Upper lobe of right lung (tissue), 1 donor: ENCODE measurements at places on chromosomes 2 and 18. TPM values are rescaled to one million over a fixed set of nuclear protein-coding genes. Genes with fewer than 3 reads are reported as not detected.

Gene ASXL3
- 1.3 TPM for total RNA-seq

Gene ZSWIM2
- not detected for total RNA-seq

Gene CENPA
- total RNA-seq: 0.78 TPM

Gene SP110
- 46.9 TPM for total RNA-seq

Gene CROCC2
- total RNA-seq: 0.26 TPM

- H3K27me3 ChIP-seq: no peaks in the 10 kb centered on the region
- peaks cover 41% of the 10 kb centered on the region for H3K4me1 ChIP-seq
- peaks cover 39% of the 10 kb centered on the region for H3K36me3 ChIP-seq
These were observed 1.2 kb downstream of the TGOLN2 start for GRCh38 chr2:85326406-85327159.

DNA sequence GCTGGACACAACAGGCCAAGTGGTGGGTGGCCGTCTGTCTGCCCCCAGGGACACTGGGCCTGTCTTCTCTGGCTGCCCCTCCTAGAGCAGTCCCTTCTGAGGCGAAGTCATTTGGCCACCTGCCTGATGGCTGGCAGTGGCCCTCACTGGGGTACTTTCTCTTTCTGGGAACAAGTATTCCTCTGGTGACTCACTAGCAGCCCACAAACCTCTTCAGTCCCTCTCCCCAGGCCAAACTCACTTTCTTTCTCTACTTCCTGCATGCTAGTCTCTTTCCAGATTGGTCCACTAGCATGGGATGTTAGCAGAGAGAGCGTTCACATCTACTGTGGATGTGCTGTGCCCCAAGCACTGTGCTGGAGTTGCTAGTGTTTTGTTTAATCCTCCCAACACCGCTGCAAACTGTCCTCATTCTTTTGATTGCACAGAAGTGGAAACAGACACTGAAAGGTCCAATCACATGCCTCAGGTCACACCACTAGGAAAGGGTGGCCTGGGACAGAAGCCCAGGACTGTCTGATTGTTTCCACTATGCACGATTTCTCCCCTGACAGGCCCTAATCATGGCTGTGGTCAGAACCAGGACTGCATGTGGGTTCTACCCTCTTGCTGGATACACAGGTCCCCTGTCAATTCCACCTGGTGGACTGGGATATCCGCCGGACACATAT lies 5.2 kb downstream of the DYSF start:
- peaks cover 12% of the 10 kb centered on the region for H3K4me1 ChIP-seq
- H3K4me3 ChIP-seq: no peak overlapping the region
- H3K36me3 ChIP-seq: no peaks in the 10 kb centered on the region

DNA sequence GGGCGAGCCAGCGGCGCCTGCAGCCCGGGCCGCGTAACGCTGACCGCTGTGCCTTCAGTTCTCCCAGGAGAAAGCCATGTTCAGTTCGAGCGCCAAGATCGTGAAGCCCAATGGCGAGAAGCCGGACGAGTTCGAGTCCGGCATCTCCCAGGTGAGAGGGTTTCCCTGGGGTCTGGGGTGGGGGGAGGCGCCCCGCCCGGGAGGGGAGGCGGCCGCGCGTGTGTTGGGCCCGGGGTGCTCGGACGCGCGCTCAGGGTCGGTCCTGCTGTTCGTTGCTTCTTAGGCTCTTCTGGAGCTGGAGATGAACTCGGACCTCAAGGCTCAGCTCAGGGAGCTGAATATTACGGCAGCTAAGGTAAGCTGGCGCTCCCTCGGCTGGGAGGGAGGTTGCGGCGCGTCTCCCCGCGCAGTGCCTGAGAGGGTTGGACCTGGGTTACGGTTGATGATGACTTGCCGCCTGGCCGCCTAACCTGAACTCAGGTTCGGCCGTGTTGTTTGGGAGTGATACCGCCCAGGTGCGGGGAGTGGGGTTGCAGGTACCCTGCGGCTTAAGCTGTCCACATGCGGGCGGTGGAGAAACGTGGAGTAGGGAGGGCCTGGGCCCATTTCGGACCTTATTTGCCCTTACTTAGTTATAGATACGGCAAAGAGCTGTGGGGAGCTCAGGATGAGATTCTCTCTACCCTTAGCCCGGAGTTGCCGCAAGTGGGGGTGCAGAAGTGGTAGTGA lies 638 bp downstream of the RPS7 start:
- peaks cover 46% of the 10 kb centered on the region for H3K36me3 ChIP-seq
- H3K4me3 ChIP-seq: peak overlapping the region; percentile 97
- peaks cover 37% of the 10 kb centered on the region for H3K4me1 ChIP-seq

- H3K27me3 ChIP-seq: no peaks in the 10 kb centered on the region
- peak overlapping the region; percentile 71 for H3K27ac ChIP-seq
- peaks cover 36% of the 10 kb centered on the region for H3K4me1 ChIP-seq
- DNase-seq: peak; percentile 71
- no peaks in the 10 kb centered on the region for H3K36me3 ChIP-seq
- no peak overlapping the region for H3K4me3 ChIP-seq
These were observed 72.6 kb downstream of the ACTR2 start for GRCh38 chr2:65300134-65300760.

- no peak overlapping the region for H3K4me3 ChIP-seq
- H3K36me3 ChIP-seq: no peaks in the 10 kb centered on the region
- DNase-seq: no peak
- no peak overlapping the region for H3K27ac ChIP-seq
These were observed 56.6 kb downstream of the LCLAT1 start for GRCh38 chr2:30503695-30504052.
